H1 (cell line): ENCODE measurements at places on chromosomes 5 and 9. TPM values are rescaled to one million over a fixed set of nuclear protein-coding genes. Genes with fewer than 3 reads are reported as not detected.

DNA sequence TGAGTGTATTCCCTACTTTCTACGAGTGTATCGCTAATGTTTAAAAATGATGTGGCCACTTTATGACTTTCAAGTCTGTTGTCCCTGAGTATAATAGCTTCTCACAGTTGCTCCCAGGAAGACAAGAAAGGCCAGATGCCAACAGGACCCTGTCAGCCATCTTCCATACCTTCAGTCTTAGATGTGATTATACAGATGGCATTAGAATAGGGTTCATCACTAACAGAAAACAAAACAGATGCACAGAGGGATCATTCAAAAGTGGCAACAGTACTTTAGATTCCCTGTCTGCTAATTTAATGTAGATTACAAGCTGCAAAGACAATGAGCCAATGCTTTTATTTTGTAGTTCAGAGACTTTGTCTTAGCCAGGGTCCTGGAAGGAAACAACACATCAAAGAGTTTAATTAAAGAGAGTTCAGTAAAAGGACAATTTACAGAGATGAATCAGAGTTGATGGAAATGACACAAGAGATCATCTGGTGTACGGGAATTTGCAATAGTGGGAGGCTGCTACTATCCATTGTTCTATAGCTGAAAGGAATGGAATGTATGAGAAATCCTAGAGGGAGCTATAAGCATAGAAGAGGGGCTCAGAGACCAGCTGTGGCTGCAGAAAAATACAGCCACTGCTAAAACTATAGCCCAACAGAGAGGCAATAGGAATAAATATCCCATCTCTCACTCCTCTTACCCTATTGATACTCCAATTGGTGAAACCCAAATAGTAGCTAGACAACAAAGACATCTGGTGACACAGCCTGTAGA lies 393.7 kb upstream of the SMC2 start:
- no peak for DNase-seq

GRCh38 chr9:14314424-14314928 lies 535 bp upstream of the NFIB start:
- no peak for DNase-seq

LCN9 gene
- 3.1 and 3.7 TPM in 2 replicates for total RNA-seq

DNA sequence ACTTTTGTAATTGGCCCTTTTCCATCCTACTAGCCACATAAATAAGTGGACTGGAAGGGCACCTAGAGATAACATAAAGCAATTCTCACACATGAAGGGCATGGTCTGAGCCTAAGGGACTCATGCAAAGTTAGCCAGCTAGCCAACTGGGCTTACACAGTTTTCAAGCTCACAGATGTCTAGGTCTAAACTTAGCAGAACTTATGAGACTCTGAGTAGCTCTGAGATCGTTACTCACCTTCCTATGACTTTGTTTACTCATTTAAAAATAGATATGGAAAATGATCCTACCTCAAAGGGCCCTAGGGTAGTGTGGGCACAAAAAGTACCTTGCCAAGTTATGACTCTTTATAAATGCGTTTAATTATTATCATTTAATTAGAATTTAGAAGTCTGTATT lies 410.4 kb upstream of the MPDZ start:
- no peak for DNase-seq
